ENCODE measurements at places on chromosomes 7 and 10.

GRCh38 chr7:2477447-2478398 is 1.5 kb upstream of the GRIFIN start:
- DNase-seq = peak; percentile 51

GRCh38 chr7:28121496-28121895 is 59.1 kb downstream of the JAZF1 start:
- DNase-seq = no peak

- no peak for DNase-seq
Observed at GRCh38 chr7:70634610-70635068, 497.3 kb upstream of the GALNT17 start.

DNA sequence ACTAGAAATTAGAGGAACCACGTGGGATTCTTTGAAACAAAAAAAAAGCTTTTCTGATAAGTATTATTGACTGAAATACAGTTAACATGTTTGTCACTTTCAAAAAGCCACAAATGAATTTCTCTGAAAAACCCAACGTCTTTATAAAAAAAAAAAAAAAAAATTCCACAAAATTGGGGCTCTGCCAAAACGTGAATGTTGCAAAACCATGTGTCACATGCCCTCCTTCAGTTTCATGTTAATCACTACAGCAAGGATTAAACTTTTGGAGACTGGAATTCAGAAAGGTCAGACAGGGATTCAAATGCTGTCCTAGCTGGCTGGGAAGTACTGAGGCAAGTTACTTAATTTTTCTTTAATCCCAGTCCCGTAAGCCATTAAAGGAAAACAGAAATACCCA is 278.0 kb upstream of the KLF14 start:
- no peak for DNase-seq

DNA sequence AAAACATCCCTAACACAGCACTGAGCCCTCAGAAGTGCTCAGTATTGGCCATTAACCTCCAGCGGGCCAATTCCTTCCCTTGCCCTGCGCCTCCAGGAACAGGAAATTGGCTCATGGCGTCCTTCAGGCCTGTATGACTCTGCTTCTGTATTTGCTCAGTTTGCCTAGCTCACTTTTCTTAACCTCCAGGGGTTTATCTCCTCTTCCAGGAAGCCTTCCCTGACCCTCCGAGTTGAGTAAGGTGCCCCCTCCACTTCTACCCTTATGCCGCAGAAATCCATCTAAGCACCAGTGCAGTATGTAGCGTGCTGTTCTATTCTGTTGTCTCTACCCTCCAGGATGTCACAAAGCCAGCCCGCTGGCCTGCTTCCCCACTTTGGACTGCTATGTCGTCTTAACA is 1.1 kb upstream of the SFXN4 start:
- no peak for DNase-seq

DNA sequence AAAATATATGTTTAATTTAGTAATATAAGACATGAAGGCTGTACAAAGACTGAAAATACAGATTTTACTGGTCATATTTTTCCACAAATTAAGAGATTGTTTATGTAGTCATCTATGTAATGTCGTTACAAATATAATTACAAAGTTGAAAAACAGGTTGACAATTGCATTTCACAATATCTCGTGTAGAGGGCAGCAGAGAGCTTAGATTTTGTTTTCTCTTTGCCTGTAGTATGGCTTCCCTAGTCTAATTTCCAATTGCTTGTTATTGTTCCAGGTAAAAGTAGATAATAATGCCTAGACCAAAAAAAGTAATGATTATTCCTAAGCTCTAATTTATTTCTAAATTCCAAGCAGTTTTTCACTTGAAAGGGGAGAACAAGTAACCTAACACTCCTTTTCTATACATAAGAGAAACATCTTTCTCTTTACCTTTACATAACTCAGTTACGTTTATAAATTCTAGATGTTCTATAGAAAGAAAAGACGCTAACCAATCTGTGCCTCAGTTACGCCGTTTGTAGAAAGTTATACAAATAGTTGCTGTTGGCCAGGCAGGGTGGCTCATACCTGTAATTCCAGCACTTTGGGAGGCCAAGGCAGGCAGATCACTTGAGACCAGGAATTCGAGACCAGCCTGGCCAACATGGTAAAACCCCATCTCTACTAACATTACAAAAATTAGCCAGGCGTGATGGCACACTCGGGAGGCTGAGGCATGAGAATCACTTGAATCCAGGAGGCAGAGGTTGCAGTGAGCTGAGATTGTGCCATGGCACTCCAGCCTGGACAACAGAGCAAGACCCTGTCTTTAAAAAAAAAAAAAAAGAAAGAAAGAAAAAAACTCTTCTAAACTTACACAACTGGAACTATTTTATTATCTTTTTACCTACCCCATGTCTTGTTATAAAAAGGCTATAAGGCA is 30.0 kb downstream of the NET1 start:
- no peak for DNase-seq

DNA sequence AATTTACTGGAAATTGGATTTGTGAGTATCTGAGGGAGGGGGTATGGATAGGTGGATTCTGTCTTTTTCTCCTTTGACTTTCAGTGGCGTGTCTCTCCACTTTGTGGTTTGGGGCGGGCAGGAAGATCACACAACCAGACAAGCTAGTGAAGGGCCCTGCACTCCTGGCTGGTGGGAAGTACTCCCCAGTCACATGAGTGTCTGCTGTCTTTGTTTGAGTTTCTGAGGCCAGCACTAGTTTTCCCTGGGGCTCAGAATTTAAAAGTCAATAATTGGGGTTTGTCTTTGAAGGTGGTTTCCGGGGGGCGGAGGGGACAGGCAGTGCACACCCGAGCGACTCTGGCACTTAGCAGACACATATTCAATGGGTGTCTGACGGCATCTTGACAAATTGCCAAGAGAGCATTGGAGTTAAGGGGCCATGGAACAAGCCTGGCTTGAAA is 120.1 kb downstream of the WDFY4 start:
- no peak for DNase-seq

GRCh38 chr10:35942057-35942456 is 300.0 kb upstream of the FZD8 start:
- DNase-seq = no peak

GRCh38 chr7:116953906-116954838 is 871 bp downstream of the ST7 start:
- no peak for DNase-seq

DNA sequence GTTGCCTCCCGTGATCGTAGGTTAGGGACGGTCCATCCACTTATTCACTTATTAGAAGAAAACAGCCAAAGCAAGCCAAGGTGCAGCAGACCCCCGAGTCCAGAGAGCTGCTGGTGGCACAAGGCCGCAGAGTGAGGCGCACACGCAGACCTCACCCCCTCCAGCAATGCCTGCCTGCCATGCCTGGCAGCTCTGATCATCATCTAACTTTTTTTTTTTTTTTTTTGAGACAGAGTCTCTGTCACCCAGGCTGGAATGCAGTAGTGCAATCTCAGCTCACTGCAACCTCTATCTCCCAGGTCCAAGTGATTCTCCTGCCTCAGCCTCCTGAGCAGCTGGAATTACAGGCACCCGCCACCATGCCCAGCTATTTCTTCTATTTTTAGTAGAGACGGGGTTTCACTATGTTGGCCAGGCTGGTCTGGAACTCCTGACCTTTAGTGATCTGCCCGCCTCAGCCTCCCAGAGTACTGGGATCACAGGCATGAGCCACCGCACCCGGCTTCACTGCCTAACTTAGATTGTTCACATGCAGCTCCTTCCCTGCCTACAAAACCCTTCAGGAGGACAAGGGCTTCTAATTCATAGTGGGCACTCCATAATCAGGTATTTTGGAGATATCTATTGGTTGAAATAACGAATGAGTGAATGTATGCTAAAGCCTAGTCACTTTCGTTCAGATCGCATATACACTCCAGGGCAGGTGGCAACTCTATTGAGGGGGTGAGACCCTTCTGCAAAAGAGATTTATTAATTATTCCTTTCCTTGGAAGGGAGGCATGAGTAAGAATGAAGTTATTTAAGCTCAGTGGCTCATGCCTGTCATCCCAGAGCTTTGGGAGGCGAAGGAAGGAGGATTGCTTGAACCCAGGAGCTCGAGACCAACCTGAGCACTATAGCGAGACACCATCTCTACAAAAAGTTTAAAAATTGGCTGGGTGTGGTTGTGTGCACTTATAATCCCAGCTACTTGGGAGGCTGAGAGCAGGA is 15.9 kb downstream of the TRIM56 start:
- no peak for DNase-seq

- DNase-seq = no peak
Observed at GRCh38 chr10:124728071-124728829, 15.9 kb downstream of the FAM53B start.

- no peak for DNase-seq
Observed at GRCh38 chr7:107615910-107616680, 36.0 kb downstream of the BCAP29 start.

GRCh38 chr10:91006001-91006751 is 85.3 kb upstream of the ANKRD1 start:
- DNase-seq = peak; percentile 23

DNA sequence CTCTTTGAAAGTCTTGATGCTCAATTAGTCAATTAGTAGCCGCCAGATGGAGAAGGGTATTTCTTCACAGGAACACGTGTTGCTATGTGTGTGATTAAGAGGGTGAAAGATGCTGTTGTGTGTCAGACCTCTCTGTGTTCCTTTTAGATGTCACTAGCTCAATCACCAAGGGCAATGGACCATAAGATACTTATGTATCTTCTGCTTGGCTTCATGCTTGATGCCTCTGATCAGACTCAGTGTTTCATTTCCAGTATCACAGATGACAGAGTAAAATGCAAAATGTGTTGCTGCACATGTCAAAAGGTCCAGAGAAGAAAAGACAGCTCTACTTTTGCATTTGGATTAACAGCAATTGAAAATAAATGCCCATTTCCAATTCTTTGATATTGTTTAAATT is 865.9 kb downstream of the CNTNAP2 start:
- no peak for DNase-seq

GRCh38 chr7:30681815-30682211 is 443 bp downstream of the CRHR2 start:
- no peak for DNase-seq

DNA sequence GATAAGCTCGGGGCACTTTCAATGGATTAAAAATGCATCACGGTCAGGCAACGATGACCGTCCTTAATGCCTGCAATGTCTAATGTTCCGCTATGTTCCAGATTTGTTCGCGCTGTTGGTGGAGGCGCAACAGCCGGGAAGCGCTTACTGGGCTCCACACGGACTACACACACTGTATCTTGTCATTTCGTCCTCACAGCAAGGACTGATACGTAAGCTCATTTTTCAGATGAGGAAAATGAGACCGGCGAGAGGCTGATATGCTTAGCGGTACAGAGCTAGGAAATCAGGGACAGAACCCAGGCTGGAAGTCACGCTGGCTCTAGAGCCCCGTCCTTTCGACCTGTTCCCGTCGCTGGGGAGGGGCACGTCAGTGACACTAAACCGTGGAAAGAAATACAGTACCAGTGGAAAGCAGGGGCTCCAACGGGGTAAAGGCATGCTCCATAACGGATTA is 670 bp downstream of the TPK1 start:
- no peak for DNase-seq
